Stimulated activated CD8-positive, alpha-beta memory T cell treated with anti-CD3 and anti-CD28 coated beads, Interleukin-7, amount 100 ng/mL, for 1 hour (primary cell): ENCODE measurements at places on chromosomes 12 and 14.

GRCh38 chr14:95263527-95264231 lies 56.0 kb downstream of the CLMN start:
- DNase-seq: no peak

DNA sequence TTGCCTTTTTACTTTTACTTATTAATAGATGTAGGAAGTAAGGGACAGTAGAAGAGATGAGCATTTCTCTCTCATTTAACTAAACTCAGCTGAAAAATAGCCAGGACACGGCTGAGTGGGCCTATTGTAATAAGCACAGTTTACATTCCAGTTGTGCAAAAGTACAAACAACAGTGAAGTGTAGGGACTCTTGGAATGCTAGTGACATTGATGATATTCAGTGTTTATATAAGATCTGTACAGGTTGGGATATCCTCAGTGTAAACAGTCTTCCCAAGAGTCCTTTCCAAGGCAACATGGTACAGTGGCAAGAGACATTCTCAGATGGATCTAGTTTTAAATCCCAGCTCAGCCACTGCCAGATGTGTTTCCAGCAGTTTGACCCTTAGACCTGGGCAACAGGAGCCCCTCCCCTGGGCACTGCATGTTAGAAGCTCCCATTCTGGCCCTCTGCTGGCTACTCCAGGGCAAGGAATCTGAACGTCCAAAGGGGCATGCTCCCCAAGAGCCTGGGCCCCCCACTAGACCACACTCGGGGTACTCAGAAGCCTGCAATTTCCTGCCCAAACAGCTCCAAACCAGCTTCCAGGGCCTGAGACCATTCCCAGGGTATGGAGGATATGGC lies 55.3 kb downstream of the STAB2 start:
- no peak for DNase-seq

DNA sequence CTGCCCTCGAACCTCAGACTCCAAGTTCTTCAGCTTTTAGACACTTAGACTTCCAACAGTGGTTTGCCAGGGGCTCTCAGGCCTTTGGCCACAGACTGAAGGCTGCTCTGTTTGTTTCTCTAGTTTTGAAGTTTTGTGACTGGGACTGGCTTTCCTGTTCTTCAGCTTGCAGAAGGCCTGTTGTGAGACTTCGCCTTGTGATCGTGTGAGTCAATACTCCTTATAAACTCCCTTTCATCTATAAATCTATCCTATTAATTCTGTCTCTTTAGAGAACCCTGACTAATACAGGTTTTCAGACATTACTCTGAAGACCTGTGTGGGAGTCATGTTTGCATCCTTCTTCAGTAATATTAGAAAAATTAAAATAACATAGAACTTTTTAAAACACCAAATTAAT lies 289.1 kb downstream of the RMST start:
- no peak for DNase-seq

DNA sequence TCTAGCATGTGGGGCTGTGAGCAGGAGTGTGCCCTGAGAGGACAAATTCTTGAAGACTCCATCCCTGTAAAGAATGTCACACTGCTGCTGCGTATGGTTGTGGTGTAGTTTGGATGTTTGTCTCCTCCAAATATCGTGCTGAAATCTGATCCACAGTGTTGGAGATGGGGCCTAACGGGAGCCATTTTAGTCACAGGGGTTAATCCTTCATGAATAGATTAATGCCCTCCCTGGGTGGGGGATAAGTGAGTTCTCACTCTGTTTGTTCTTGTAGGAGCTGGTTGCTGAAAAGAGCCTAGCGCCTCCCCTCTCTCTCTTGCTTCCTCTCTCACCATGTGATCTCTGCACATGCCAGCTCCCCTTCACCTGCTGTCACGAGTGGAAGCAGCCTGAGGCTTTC lies 94.5 kb upstream of the VASH1 start:
- no peak for DNase-seq

DNA sequence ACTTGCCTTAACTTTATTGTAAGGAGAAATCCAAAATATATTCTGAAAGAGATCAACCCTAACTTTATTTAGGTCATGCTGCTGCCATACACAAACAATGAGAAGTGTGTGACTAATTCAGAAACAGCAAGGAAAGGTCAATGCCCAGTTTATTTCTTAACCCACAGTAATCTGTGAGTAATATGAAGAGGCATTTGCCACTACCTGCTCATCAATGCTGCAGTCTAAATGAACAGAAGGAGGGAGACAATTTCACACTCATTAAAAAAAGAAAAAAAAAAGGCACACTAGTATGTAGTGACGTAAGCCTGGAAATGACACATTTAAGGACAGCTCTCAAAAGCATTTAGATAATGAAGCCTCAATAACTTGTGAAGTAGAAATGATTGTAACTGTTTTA lies 90.5 kb upstream of the FOXN3 start:
- DNase-seq: no peak

- no peak for DNase-seq
Measured at GRCh38 chr14:104604458-104605449, at the start of gene TMEM179. TSS of gene TMEM179 (minus strand) at chr14:104604772. CDS start at chr14:104604741, 31 bp downstream.

GRCh38 chr14:20419419-20419818 lies 6.1 kb upstream of the TEP1 start:
- no peak for DNase-seq

- no peak for DNase-seq
Measured at GRCh38 chr14:103867523-103867953, 20.2 kb upstream of the PPP1R13B start.

- DNase-seq: no peak
Measured at GRCh38 chr12:42589465-42590329, at the start of gene PRICKLE1. TSS of gene PRICKLE1 (minus strand) at chr12:42589746. CDS start at chr12:42472516, 117,230 bp downstream.

DNA sequence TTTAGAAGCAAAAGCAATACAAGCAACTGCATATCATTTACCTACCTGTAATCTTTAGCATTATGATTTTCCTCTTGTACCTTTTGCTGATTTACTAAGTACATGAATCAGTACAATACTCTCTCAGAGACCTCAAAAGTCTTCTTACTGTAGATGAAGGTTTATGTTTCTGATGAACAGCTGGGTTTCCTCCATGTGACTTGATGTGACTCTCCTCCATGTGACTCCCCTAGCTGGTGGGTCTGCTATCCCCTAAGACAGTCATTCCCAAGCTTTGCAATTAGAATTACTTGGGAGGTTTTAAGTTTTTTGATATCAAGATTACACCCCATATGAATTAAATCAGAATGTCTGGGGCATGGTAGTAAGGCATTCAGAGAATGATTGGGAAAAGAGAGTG lies 32.0 kb upstream of the ABCC9 start:
- no peak for DNase-seq

DNA sequence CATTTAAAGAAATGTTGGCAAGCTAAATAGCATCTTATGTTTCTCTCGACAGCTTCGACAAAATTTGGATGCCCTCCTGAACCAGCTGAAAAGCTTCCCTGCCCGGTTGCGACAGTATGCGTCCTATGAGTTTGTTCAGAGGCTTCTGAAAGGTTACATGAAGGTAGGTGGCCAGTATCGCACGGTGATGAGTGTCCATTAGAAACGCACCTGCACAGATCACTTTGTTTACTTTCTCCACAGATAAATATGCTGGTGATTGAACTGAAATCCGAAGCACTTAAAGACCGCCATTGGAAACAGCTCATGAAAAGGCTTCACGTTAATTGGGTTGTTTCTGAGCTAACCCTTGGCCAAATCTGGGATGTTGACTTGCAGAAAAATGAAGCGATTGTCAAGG lies 36.5 kb downstream of the DYNC1H1 start:
- no peak for DNase-seq

- DNase-seq: no peak
Measured at GRCh38 chr12:4987076-4988046, 56.3 kb upstream of the KCNA5 start.

GRCh38 chr12:100024974-100025555 lies 40.3 kb upstream of the ANKS1B start:
- DNase-seq: no peak

DNA sequence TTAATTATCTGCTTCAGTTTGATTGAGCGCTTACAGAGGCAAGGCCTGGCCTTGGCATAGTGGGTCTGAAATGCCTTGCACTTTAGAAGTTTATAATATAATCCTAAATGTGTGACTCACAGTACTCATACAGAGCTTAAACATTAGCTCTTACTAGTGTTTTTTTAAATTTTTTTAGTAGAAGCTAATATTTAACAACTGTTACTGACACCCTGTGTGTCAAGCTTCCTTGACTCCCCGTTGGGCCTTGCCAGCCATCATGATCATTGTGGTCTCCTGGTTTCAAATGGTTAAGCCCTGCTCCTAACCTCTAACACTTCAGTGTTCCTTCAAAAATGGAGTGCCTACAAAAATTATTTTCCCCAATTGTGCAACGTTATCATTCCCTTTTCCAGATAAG lies 126.9 kb downstream of the GALC start:
- DNase-seq: no peak

DNA sequence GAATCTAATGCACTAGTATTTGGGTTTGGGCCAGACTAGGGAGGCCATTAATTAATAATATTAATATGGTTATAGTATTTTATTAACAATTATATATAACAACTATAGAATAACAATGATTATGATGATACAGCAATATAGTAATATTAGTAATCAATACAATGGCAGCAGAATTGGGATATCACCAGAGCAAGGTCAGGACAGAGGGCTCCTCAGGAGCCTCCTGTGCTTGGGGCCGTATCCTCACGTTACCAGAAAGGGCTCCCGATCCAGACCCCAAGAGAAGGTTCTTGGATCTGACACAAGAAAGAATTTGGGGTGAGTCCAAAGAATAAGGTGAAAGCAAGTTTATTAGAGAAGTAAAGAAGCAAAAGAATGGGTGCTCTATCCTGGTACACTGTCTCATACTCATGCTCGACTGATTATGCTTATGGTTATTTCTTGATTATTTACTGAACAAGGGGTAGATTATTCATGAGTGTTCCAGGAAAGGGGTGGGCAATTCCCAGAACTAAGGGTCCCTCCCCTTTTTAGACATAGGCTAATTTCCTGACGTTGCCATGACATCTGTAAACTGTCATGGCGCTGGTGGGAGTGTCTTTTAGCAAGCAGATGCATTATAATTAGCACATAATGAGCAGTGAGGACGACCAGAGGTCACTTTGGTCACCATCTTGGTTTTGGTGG lies 61.6 kb downstream of the RIN3 start:
- no peak for DNase-seq

DNA sequence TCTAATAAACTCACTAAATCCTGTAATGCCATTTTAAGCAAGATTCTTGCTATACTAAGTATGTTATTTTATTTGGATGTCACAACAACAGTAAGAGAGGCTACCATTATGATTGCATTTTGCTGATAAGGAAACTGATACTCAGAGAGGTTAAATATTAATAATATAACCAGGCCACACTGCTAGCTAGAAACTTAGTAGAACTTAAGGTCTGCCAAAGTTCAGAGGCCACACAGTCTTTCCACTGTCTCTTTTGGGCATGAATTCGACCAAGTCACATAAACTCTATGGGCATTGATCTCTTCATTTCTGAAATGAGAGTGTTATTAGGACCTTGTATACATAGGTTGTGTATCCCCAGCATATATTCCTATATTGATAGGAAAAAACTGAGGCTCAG lies 147.9 kb downstream of the SYNE2 start:
- DNase-seq: no peak

- DNase-seq: no peak
Measured at GRCh38 chr14:71414631-71415403, 507.6 kb downstream of the PCNX1 start.

GRCh38 chr12:111444925-111445725 lies 39.4 kb downstream of the SH2B3 start:
- peak; percentile 50 for DNase-seq

- DNase-seq: no peak
Measured at GRCh38 chr12:69502345-69503081, 32.3 kb downstream of the FRS2 start.

GRCh38 chr12:72036393-72036792 lies 97.7 kb downstream of the TPH2 start:
- no peak for DNase-seq
